Activated T-helper 17 cell treated with anti-CD3 and anti-CD28 coated beads, Interleukin-2, amount 50 U/mL, for 72 hours (primary cell): ENCODE measurements at places on chromosomes 7 and 10. TPM values are rescaled to one million over a fixed set of nuclear protein-coding genes. Genes with fewer than 3 reads are reported as not detected.

HOXA6 gene
- total RNA-seq, result not detected

FAM20C gene
- total RNA-seq, result 0.19 TPM

MRLN gene
- not detected for total RNA-seq

IGF2BP3 gene
- total RNA-seq, result 0.42 TPM

ENO4 gene
- total RNA-seq, result not detected

- no peak for ATAC-seq
These were observed 27.9 kb downstream of the SCART1 start for GRCh38 chr10:133481657-133482056.

DNA sequence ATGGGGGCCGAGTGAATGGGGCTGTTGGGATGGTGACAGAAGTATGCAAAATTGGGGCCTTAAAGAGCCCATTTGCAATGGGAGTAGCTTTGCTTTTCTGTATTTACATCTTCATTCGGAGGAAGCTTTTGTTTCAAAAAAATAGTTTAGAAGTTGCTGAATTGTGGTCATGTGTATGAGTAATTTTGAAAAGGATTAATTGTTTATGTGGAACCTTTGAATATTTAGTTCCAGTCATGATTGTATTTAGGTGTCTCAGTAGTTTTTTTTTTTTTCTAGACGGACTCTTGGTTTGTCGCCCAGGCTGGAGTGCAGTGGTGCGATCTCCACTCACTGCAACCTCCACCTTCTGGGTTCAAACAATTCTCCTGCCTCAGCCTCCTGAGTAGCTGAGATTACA lies 37.2 kb downstream of the RBM33 start:
- peak; percentile 27 for ATAC-seq

DNA sequence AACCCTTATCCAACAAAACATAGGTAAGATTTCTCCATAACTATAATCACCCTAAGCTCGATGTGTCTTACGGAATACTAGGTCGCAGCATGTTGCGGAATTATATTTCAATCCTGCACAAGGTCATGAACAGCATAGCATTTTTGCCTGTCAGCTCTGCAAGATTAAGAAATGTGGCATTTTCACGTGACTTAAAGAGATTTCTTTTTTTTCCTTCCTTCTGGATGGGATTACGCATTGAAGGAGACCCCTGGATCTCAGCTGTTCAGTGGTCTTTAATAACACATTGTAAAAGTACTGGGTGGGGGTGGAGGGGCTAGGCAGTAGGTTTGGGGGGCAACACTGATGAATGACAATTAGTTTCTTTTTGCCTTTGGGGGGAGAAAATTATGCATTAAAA lies 106.7 kb downstream of the CUBN start:
- ATAC-seq, result no peak

DNA sequence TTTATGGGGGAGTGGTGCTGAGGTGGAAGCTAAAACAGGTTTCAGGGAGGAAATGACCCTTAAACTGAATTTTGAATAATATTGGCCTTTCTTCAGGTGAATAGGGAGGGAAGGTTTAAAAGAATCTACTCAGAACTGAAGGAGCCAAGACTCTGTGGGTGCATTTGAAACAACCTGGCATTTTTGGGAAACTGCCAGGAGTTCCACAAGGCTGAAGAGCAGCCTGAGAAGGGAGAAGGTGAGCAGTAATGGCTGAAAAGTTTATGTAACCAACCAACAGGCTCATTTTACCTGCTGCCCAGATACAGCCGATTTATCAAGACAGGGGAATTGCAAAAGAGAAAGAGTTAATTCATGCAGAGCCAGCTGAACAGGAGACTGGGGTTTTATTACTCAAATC lies 4.0 kb upstream of the PANK1 start:
- no peak for ATAC-seq

DNA sequence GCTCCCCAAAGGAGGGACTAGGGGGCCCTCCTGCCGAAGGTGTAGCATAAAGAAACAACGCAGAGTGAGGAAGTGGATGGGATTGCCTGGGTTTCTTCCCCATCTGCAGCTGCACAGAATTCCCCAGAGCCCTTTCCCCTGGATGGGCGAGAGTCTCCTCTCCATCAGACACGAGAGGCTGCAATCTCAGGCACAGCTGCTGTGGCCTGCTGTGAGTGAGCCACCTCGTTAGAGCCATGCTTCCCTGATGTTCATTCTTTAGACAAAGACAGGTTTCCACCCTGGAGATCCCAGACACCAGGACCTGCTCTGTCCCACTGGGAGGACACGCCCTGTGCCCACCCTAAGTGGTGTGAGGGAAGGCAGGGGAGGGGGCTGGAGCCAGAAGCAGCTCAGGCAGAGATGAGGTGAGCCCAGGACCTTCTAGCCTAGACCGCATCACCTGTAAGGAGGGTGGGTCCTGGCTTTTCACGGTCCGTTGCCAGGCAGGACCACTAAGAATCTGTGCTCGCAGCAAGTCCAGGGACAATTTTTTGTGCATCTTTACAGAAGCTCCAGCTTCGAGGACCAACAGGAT lies 268.6 kb upstream of the TCERG1L start:
- no peak for ATAC-seq

DNA sequence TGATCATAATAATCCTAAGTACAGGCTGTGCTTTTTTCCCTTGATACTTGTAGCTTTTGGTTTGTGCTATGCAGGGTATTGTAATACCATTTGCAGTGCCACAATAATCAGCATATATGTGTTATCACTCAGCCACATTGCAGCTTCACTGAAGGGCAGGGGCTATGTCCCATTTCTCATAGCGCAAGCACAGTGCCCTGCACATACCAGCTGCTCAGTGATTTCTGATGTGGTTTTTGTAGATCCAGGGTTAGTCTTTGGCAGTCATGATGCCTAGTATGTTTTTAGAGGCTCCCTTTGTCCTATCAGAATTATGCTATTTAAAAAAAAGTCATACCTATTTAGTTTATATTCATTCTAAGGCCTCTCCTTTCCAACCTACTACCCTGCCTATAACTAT lies 25.8 kb downstream of the MET start:
- no peak for ATAC-seq

- no peak for ATAC-seq
These were observed 35.5 kb upstream of the CABCOCO1 start for GRCh38 chr10:61627266-61627665.

DNA sequence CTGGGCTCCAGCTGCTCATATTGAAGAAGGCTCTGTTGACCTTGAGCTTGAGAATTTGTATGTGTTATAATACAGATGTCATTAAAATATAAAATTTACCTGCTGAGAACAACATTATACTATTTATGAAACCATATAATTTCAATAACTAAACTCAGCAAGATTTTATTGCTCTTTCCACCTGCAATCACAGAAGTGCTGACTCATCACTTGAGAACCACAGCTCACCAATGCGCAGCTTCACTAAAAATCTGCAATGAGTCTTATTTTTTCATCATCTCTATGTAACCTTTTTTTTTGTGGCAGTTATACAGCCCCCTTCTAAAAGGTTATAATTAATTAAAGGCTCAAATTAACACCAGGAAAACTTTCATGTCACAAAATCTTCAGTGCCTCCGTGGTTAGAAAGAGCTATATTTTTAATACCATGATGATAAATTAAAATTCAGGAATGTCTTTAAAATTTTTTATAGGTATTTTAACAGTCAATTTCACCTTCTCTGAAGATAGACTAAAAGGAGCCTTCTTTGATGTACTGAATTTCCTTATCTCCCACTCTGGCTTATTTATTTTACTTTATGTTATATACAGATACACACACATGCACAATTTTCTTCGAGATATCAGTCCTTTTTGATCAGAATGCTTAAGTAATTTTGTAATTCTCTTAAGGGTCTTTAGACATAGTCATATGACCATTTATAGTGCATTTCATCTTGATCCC lies 102.7 kb downstream of the EVX1 start:
- ATAC-seq, result no peak
